Mesothelial cell of epicardium (in vitro differentiated cells): ENCODE measurements at places on chromosomes 4 and X. TPM values are rescaled to one million over a fixed set of nuclear protein-coding genes. Genes with fewer than 3 reads are reported as not detected.

The ASB11 gene
- not detected in 3 replicates for total RNA-seq

The HSD17B13 gene
- 0.16 to 0.20 TPM (median 0.18 TPM) in 3 replicates for total RNA-seq

The LUZP4 gene
- total RNA-seq, result not detected in 3 replicates

The YY2 gene
- 3.6 to 4.1 TPM (median 3.7 TPM) in 3 replicates for total RNA-seq

The SHOX gene
- not detected in 3 replicates for total RNA-seq

The CSN1S1 gene
- not detected in 3 replicates for total RNA-seq

The SPP1 gene
- total RNA-seq, result 23.9 to 33.3 TPM (median 30.3 TPM) in 3 replicates

The IBSP gene
- total RNA-seq, result not detected in 3 replicates

The TLR10 gene
- total RNA-seq, result not detected in 3 replicates

The NXF2 gene
- not detected in 3 replicates for total RNA-seq

The ZFP92 gene
- total RNA-seq, result 1.3 to 1.4 TPM (median 1.3 TPM) in 3 replicates

The AADAT gene
- total RNA-seq, result 33.7 to 36.3 TPM (median 35.2 TPM) in 3 replicates

The SLC7A11 gene
- total RNA-seq, result 2.8 to 3.4 TPM (median 3.0 TPM) in 3 replicates

The LRCH2 gene
- 29.1 to 29.5 TPM (median 29.4 TPM) in 3 replicates for total RNA-seq

The ANXA10 gene
- not detected in 3 replicates for total RNA-seq

The GASK1B gene
- total RNA-seq, result 28.3 to 29.1 TPM (median 29.0 TPM) in 3 replicates

The S100P gene
- total RNA-seq, result 1.1 to 4.6 TPM (median 3.4 TPM) in 3 replicates

The NELFA gene
- 53.0 to 55.8 TPM (median 55.8 TPM) in 3 replicates for total RNA-seq

The DDX53 gene
- total RNA-seq, result not detected in 3 replicates

The ZCCHC18 gene
- total RNA-seq, result 3.6 to 5.4 TPM (median 4.7 TPM) in 3 replicates

The CTAG2 gene
- not detected in 3 replicates for total RNA-seq

The SORCS2 gene
- total RNA-seq, result 6.8 to 7.1 TPM (median 7.1 TPM) in 3 replicates

The TRPC3 gene
- total RNA-seq, result 0.18 to 0.34 TPM (median 0.29 TPM) in 3 replicates

The TRIM60 gene
- not detected in 3 replicates for total RNA-seq

The FTHL17 gene
- not detected in 3 replicates for total RNA-seq

The VCX gene
- total RNA-seq, result 0.41 TPM in 1 of 3 replicates, not detected in the others

The GUCY1A1 gene
- total RNA-seq, result 49.1 to 52.3 TPM (median 52.2 TPM) in 3 replicates

The ARAP2 gene
- 15.4 to 16.6 TPM (median 16.0 TPM) in 3 replicates for total RNA-seq

The GRIA3 gene
- total RNA-seq, result 1.9 to 2.8 TPM (median 2.3 TPM) in 3 replicates

The TMEM154 gene
- total RNA-seq, result 0.75 to 1.2 TPM (median 0.98 TPM) in 3 replicates

The UBQLN2 gene
- total RNA-seq, result 36.7 to 39.7 TPM (median 38.0 TPM) in 3 replicates

The POLN gene
- total RNA-seq, result 3.7 to 5.8 TPM (median 4.5 TPM) in 3 replicates

The HPSE gene
- 0.80 to 1.0 TPM (median 0.97 TPM) in 3 replicates for total RNA-seq

The IL21 gene
- not detected in 3 replicates for total RNA-seq

The GPR34 gene
- not detected in 3 replicates for total RNA-seq

The SCRG1 gene
- 0.42 to 0.47 TPM (median 0.44 TPM) in 3 replicates for total RNA-seq

The HS3ST1 gene
- total RNA-seq, result 3.4 to 6.2 TPM (median 5.6 TPM) in 3 replicates

The MAGEA2B gene
- total RNA-seq, result not detected in 3 replicates

The APEX2 gene
- total RNA-seq, result 13.5 to 17.2 TPM (median 15.7 TPM) in 3 replicates

The SLC34A2 gene
- total RNA-seq, result 0.07 to 0.34 TPM (median 0.22 TPM) in 3 replicates

The C4orf51 gene
- total RNA-seq, result not detected in 3 replicates

The GAGE12H gene
- total RNA-seq, result not detected in 3 replicates

The BANK1 gene
- 0.63 to 0.87 TPM (median 0.82 TPM) in 3 replicates for total RNA-seq
